Omental fat pad (tissue), 4 donors: ENCODE measurements at places on chromosomes 2 and 18. TPM values are rescaled to one million over a fixed set of nuclear protein-coding genes. Genes with fewer than 3 reads are reported as not detected.

The PHOSPHO2 gene
- total RNA-seq, result 27.7 TPM

The CFAP221 gene
- total RNA-seq, result 1.2 TPM

The GBX2 gene
- total RNA-seq, result not detected

DNA sequence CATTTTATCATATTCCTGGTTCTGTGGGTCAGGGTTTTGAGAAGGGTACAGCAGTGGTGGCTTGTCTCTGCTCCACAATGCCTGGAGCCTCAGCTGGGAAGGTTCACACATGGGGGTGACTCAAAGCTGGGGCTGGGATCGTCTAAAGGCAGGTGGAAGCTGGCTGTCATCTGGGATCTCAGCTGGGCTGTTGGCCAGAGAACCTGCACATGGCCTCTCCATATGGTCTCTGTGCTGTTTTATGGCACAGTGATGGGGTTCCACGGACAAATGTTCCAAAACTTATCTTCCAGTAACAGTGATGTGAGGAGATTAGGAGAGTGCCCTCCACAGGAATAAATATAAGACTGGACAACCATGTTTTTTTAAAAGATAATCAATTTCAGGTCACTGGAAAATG lies 191.4 kb downstream of the SS18 start:
- DNase-seq, result no peak

DNA sequence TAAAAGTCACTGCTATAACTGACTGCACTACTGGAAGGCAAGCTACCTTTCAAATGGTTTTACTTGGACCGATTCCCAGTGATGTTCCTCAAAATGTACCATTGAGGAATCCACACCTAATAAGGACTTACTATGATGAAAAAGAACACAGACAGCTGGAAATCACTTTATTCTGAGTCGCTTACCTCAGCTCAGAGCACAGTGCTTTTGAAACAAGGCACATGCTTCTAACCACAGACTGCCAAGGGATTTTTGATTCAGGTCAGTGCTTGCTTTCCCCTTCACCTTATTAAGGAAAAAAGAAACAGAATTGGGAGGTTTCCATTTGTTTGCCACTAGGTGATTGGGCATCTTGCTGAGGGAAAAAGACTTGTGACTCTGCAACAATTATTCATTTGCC lies 707.5 kb upstream of the FSHR start:
- no peak for DNase-seq

DNA sequence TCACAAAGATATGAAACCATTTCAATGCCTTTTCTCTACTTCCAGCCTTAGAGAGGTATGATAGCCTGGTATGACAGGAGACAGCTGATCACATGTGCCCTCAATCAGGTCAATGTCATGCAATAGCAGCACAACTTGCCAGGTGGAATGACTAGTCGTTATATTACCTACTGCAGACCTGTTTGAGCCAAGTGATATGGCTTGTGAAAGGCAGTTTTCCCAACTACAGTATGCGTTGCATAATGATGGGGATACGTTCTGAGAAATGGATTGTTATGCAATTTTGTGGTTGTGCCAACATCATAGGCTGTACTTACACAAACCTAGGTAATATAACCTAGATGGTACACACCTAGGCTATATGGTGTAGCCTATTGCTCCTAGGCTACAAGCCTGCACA lies 262.8 kb downstream of the ICOS start:
- DNase-seq, result no peak

GRCh38 chr18:51461956-51462355 lies 264.5 kb upstream of the MEX3C start:
- no peak for DNase-seq

- no peak for DNase-seq
Measured at GRCh38 chr2:67922080-67922785, 140.6 kb downstream of the C1D start.

GRCh38 chr2:68908392-68908970 lies 37.3 kb upstream of the BMP10 start:
- DNase-seq, result peak; percentile 40

DNA sequence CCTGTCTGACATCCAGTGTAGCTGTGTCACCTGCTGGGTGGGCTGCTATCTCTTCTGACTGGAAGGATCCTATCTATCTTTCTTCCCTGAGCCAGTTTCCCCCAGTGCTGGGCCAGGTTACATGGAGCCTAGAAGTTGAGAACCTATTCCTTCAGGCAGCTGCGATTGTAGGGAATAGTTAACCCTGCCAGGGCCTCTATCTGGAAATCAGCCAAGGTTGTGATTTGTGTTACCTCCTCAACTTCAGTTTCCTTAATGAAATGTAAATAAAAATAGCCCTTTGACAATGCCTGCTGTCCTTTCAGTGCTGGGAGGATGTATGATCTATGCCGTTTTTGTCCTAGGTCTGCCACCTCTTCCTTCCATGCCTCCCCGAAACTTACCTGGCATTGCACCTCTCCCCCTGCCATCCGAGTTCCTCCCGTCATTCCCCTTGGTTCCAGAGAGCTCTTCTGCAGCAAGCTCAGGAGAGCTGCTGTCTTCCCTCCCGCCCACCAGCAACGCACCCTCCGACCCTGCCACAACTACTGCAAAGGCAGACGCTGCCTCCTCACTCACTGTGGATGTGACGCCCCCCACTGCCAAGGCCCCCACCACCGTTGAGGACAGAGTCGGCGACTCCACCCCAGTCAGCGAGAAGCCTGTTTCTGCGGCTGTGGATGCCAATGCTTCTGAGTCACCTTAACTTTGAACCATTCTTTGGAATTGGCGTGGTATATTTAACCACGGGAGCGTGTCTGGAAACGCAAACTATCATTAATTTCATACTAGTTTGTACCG lies 36.6 kb downstream of the GORASP2 start:
- no peak for DNase-seq

- DNase-seq, result no peak
Measured at GRCh38 chr2:113060396-113060795, 1.4 kb downstream of the IL36RN start.

DNA sequence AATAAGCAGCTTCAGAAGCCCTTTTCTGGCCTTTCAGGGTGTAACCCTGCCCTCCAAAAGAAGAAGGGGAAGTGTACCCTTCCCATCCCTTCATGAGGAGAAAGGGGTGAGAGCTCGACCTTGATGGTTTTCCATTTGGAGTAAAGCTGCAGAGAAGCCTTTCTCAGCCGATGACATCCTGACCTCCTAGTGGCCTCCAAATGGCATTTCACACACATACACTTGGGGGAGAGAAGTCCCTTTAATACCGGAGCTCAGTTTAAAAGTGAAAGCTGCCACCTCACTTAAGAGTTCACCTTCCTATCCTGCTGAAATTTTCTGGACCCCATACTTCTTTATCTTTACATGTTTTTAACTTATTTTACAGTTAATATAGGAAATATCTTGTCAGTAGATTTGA lies 716.7 kb downstream of the DCDC2C start:
- DNase-seq, result no peak

- no peak for DNase-seq
Measured at GRCh38 chr2:218228366-218229090, 11.5 kb downstream of the ARPC2 start.

DNA sequence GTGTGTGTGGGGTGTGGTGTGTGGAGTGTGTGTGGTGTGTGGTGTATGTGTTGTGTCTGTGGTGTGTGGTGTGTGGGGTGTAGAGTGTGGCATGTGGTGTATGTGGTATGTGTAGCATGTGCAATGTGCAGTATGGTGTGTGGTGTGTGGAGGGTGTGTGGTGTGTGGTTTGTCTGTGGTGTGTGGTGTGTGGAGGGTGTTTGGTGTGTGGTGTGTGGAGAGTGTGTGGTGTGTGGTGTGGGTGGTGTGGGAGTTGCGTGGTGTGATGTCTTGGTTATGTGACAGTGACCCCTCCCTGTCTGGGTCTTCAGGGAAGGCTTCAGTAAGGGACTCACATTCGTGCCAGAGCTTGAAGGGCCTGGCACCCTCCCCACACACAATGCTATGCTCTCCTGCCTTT lies 718.2 kb upstream of the SOX11 start:
- no peak for DNase-seq

DNA sequence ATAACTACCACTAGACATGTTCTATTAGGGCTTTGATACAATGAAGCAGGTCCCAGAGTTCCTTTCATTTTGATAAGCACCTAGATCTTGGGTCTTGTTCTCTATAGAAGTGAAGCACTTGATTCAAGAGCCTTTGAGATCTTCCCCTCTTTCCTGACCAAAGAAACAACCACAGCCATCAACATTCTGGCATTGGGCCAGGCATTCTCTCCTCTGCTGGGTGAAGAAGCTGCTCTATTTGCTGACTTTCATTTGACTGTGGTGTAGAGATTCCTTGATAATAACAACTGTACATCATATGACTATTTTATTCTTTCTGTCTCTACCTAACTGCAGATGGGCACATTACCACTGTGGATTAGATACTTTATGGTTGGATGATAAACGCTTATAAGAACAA lies 96.6 kb upstream of the LYPD1 start:
- DNase-seq, result no peak

GRCh38 chr18:8538935-8539334 lies 70.3 kb upstream of the RAB12 start:
- DNase-seq, result no peak

GRCh38 chr2:132496555-132496954 lies 80.0 kb downstream of the GPR39 start:
- DNase-seq, result no peak

GRCh38 chr18:34971313-34971712 lies 69.9 kb upstream of the MAPRE2 start:
- DNase-seq, result no peak

DNA sequence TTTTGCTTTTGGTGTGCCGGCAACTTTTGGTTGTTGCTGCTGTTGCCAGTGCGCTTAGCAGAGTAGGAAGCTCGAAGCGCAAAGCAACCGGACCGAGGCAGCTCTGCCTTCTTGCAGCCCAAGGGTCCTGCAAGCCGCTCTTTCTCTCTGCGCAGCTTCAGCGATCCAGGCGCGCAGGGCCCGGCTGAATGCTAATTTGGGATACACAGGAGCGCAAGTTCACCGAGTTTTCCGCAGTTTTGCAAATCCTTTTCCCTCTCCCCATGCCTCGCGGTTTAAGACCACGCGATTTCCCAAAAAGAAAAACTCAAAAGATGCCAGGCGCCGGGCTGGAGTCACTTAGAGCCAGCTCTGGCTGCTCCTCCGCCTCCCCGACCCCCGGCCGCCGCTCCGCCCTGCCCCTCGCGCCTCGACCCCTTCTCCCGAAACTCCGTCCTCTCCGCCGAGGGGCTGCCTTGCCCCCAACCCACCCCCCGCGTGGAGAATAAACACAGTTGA lies 13.5 kb upstream of the SIX3 start:
- DNase-seq, result no peak

DNA sequence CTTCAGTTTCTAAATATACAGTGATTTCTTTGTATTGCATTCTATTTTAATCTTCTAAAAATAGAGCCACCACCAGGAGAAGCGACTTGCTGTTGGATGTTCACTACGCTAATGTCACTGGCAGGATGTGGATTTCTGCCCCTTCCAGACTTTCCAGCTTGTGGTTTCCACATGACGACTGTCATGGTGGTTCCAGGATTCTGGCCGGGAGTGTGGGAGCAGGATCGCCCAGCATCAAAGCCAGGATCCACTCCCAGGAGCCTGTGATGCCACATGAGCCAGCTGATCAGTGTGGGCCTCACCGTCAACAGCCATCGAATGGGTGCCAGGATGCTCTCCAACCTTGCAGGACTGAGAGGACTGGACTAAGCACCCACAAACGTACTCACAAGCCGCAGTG lies 148.8 kb downstream of the HDAC4 start:
- DNase-seq, result no peak

DNA sequence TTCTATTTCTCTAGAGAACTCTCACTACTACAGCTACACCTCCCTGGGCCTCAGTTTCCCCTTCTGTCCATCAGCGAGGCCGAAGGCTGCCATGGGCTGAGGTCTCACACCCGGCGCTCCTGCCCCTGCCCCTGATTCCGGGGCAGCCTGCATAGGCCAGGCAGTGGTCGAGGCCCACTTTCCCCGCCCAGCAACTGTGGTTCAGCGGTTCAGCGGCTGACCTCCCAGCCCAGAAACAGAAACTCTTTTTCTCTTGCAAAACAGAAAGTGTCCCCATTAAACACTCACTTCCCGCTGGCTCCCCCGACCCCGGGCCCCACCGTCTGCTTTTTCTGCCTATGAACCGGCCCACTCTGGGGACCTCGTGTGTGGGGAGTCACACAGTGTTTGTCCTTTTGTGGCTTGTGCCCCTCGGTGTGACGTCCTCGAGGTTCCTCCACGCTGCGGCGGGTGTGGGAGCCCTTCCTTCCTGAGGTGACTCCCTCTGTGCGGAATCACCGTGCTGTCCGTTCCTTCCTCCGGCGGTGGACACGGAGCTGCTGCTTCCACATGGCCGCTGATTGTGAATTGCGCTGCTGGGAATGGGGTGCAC lies 16.0 kb downstream of the PDCD1 start:
- no peak for DNase-seq

DNA sequence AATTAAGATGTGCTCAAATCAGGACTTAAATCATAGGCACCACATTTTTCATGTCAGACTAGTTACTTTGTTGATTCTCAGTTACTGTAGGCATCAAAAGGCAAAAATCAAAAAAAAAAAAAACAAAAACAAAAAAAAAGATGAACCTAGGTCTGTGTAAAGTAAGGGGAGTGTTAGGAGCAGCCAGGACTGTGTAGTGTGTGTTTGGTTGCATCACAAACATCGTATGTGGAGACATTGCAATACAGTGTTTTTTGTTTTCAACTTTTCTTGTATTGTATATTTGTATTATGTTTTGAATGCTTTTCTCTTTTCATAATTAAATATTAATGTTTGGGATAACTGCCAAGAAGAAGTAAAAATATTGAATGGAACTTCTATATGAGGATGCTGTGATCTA lies 82.1 kb downstream of the ACSL3 start:
- no peak for DNase-seq

- DNase-seq, result no peak
Measured at GRCh38 chr2:107621186-107622165, 205.2 kb upstream of the RGPD4 start.

- DNase-seq, result no peak
Measured at GRCh38 chr2:156436497-156437085, 412 bp downstream of the GPD2 start.

- no peak for DNase-seq
Measured at GRCh38 chr2:26685989-26686839, 6.3 kb upstream of the KCNK3 start.

DNA sequence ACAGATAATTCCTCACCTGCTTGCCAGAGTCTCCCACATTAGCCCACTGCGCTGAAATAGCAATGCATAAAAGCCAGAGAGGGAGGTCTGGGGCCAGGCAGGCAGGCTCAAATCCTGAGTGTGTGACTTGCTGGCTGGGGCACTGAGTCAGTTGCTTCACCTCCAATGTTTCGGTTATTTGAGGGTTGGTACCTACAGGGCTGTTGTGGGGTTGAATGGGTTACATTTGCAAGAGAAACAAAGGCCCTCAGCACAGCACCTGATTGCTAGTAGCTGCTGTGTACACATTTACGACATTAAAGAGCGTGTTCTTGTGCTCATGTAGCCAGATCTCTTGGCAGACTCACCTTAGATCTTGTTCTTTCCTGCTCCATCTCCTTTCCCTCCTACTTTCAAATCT lies 34.1 kb upstream of the FAM110C start:
- no peak for DNase-seq
